Femur (tissue), 1 donor: ENCODE measurements at places on chromosomes 3 and 15.

- DNase-seq = peak; percentile 73
Observed at GRCh38 chr3:150913133-150913922, 8.1 kb upstream of the MINDY4B start.

- no peak for DNase-seq
Observed at GRCh38 chr15:43127752-43128151, 5.6 kb upstream of the TMEM62 start.

DNA sequence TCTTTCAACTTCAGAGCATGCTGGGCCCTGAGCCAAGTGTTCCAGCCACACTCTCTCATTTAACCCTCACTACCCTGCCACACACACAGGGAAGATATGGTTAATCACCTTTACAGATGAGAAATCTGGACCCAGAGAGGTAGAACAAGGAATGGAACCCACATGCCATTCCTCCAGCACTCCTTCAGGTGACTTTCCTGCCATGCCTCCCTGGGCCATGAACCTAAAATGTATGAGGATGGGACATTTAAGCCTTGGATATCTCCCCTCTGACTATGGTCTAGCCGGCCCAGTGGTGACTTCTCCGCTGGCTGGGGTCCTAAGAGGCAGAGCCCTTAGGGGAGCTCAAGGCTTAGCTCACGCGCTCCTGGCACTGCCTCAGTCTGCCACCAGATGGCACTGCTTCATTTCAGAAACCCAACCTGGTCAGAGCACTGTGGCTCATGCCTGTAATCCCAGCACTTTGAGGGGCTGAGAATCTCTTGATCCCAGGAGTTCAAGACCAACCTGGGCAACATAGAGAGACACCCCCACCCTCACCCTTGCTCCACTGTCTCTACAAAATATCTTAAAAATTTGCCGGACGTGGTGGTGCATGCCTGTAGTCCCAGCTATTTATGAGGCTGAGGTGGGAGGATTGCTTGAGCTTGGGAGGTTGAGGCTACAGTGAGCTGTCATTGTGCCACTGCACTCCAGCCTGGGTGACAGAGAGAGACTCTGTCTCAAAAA lies 2.2 kb upstream of the DCAF1 start:
- DNase-seq = peak; percentile 83

- DNase-seq = no peak
Observed at GRCh38 chr3:13278783-13279531, 141.2 kb downstream of the NUP210 start.

- no peak for DNase-seq
Observed at GRCh38 chr15:80367661-80368060, 36.5 kb upstream of the ARNT2 start.

DNA sequence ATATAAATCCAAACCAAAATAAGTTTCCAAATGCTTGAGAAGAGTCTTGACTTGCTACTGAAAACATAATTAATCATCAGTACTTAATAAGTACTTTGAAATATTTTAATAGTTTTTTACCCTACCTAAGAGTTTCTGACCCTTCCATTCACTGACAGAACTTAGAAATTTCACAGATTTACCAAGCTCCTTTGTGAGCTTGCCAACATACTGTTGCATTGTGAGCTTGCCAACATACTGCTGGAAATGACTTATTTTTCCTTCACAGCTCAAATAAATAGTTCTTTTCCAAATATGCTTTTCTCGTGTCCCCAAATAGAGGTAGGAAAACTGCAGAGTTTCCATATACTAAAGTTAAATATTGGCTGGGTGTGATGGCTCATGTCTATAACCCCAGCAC lies 9.6 kb upstream of the AADAC start:
- DNase-seq = no peak

DNA sequence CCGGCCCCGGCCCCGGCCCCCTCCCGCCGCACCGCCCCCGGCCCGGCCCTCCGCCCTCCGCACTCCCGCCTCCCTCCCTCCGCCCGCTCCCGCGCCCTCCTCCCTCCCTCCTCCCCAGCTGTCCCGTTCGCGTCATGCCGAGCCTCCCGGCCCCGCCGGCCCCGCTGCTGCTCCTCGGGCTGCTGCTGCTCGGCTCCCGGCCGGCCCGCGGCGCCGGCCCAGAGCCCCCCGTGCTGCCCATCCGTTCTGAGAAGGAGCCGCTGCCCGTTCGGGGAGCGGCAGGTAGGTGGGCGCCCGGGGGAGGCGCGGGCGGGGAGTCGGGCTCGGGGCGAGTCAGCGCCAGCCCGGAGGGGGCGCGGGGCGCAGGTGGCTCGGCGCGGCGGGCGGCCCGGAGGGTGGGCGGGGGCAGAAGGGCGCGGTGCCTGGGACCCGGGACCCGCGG lies 352 bp downstream of the CHRD start:
- DNase-seq = peak; percentile 89

DNA sequence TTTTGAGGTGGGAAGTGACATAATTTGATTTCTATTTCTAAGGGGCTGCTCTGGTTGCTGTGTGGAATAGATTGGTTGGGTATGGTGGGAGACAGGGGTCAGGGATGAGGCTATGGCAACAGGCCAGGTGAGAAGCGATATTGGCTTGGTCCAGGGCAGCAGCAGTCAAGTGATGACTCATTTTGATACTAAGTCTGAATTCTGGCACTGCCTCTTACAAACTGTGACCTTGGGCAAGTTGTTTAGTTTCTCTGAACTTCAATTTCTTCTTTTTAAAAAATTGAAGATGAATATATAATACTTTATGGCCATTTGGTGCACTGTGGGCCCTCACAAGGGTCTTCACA lies 40.4 kb upstream of the CLSTN2 start:
- DNase-seq = no peak

DNA sequence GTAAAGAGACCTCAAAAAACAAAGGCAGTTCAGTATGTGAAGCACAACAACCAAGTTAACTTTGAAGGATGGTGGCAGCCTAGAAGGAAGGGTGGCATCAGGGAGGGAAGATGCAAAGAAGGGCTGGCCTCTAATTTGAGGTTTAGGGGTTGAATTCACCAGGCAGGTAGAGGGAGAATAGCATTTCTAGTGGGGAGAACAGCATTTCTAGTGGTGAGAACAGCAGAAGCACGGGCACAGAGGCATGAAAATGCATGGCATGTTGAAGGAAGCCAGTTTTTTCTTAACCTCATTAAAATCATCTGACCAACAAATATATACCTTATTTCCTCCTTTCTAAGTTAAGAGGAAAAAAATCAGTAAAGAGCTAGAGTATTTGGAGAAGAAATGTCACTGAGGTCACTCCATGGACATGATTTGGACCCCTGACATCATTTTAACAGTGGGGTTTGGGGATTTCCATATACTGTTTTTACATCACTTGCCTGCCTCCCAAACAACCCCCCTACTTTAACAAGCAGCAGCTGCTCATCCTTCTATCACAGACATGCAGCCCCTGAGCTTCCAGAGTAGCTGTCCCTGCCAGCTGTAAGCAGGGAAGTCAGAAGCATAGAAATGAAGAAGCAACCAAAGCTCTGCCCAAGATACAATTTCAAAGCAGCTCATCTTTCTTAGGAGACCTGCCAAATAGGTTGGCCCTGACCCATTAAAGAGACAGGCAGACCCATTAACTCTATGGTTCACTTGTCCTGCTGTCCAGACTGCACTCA lies 2.4 kb upstream of the POPDC2 start:
- DNase-seq = peak; percentile 63

GRCh38 chr3:132174500-132174899 lies 139.7 kb upstream of the CPNE4 start:
- DNase-seq = no peak

DNA sequence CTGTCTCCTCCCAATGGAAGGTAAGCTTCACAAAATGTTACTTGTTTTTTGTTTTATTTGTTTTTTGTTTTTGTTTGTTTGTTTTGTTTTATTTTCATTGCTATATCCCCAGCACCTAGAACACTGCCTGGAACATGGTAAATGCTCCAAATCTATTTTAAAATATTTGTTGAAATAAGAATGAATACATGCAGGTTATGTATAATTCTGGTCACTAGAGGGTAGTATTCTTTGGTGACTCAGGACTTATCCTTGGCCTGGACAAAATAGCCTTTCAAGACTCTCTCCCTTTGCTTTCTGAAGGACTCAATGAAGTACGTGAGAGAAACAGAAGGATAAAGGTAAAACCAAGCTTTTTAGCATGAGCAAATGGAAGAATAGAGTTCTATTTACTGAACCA lies 46.9 kb upstream of the PPP2R3A start:
- DNase-seq = no peak

GRCh38 chr3:137264071-137264820 lies 306.5 kb downstream of the IL20RB start:
- DNase-seq = peak; percentile 78

DNA sequence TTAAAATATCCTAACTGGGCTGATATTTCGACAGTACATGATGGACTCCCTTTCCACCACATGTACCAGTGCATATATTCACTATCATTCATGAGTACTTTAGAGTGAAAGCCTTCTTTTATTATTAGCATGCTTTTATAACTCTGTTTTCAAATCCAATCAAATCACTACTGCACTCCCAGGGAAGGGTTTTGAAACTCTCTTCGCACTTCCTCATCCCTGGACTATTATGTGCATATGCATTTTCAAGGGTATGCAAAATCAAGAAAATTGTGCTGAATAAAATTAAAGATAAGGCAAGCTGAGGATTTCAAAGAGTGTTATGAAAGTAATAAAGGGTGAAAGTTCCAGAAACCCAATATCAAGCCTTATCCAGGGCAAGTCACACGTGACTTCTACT lies 411.4 kb upstream of the PDZRN3 start:
- DNase-seq = no peak

DNA sequence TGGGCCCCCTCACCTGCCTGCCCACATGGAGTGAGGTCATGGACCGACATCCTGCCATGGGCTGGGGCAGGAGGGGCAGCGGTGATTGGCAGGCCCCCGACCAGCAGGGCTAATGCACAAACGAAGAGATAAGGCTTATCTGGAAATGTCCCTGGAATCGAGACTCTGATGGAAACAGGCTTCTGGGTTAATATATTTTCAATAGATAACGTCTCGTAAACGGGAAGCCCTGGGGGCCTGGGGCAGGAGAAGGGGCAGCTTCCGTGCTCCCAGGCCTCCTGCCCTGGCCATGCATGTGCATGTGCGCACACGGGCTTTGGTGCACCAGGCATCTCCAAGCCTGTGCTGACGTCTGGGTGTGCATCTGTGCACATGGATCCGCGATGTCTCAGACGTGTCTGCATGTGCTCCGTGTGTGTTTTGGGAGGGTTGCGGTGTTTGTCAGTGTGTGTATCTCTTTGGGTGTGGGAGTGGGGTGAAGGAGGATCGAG lies 55.1 kb downstream of the DNAJB8 start:
- no peak for DNase-seq

- DNase-seq = no peak
Observed at GRCh38 chr3:136586580-136586979, 165.6 kb downstream of the STAG1 start.

- no peak for DNase-seq
Observed at GRCh38 chr3:126955004-126955790, 27.7 kb upstream of the PLXNA1 start.

DNA sequence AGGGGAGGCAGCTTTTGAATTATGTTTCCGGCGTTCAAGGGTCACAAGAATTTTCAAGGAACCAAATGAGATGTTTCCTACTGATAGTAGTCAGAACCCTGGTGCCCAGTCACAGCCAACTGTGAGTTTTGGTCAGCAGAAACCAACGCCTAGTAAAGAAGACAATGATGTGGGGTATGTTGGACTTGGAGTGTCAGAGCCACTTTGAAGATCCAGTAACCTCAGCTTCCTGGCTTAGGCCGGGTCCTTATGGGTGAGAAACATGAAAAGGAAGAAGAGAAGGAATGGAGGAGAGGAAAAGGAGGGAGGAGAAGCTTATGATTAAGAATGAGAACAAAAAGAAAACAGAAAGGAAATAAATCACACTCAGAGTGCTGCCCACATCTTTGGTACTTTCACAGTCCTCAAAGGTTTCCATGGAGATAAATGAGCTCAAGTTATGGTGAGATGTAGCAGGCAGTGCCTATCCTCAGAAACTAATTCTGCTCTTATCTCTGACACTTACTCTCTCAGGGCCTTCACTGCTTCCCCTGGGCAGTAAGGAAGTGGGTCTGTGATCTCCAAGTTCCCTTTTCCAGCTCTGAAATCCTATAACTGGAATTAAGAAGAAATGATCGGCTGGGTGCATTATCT lies 2.0 kb upstream of the MCF2L2 start:
- DNase-seq = no peak

- no peak for DNase-seq
Observed at GRCh38 chr3:129672412-129672811, 65.9 kb upstream of the PLXND1 start.

GRCh38 chr15:47718497-47719437 lies 1.5 kb downstream of the SEMA6D start:
- peak; percentile 72 for DNase-seq

- no peak for DNase-seq
Observed at GRCh38 chr15:77608774-77609173, 23.9 kb downstream of the LINGO1 start.

DNA sequence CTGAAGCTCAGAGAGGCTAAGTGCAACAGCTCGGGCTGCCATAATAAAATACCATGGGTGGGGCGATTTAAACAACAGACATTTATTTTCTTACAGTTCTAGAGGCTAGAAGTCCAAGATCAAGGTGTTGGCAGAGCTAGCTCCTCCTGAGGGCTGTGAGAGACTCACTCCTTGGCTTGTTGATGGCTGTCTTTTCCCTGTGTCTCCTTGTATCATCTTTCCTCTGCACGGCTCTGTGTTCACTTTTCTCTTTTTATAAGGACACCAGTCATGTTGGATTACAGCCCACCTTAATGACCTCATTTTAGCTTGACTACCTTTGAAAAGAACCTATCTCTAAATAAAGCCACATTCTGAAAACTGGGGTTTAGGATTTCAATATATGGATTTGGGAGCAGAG lies 129.7 kb downstream of the RPL22L1 start:
- no peak for DNase-seq

DNA sequence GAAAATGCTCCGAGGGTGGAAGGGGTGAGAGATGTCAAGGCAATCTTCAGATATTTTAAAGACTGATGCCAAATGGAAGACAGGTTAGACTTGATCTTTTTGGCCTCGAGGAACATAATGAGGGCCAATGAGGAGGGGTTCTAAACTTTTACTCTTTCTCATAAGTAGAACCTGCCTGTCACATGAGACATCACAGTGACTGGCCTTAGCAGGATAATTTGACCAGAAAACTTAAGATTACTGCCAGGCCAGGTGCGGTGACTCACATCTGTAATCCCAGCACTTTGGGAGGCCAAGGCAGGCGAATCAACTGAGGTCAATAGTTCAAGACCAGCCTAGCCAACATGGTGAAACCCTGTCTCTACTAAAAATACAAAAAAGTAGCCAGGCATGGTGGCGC lies 12.2 kb downstream of the TM4SF4 start:
- DNase-seq = no peak

- no peak for DNase-seq
Observed at GRCh38 chr3:41001556-41001955, 197.7 kb upstream of the CTNNB1 start.
